ENCODE measurements at places on chromosomes 3 and 15.

GRCh38 chr3:195210266-195210973 lies 60.5 kb downstream of the XXYLT1 start:
- peaks cover 38% of the 10 kb centered on the region for H3K4me1 ChIP-seq
- DNase-seq: peak; percentile 51
- H3K4me3 ChIP-seq: no peak overlapping the region
- peak overlapping the region; percentile 62 for H3K27ac ChIP-seq

GRCh38 chr3:112379020-112379690 lies 46.2 kb downstream of the CD200 start:
- no peak overlapping the region for H3K27ac ChIP-seq
- no peaks in the 10 kb centered on the region for H3K27me3 ChIP-seq
- H3K4me1 ChIP-seq: no peaks in the 10 kb centered on the region
- no peak overlapping the region for H3K4me3 ChIP-seq
- no peak for DNase-seq

DNA sequence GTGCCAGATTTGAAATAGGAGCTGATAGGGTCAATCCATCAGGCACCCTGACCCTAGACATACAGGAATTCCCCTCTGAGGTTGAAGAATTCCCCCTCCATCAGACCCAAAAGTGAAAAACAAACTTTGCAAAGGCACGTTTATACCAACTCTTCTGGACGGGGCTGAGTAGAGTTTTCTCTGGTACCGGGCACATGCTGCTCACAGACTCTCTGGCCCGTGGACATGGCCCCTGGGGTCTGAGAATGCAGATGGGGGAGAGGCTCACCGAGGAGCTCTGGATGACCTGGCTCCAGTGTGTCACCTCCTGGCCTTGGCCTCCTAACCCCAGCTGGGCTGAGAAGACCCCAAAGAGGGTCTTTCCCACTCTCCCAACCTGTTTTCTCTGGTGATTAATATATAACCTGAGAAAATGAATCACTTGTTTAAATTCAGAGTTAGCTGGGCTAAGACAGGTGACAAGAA lies 11.2 kb upstream of the LIPC start:
- no peaks in the 10 kb centered on the region for H3K36me3 ChIP-seq
- no peak overlapping the region for H3K4me3 ChIP-seq
- DNase-seq: no peak
- H3K27me3 ChIP-seq: no peaks in the 10 kb centered on the region
- no peak overlapping the region for H3K27ac ChIP-seq
- peaks cover 6% of the 10 kb centered on the region for H3K4me1 ChIP-seq

DNA sequence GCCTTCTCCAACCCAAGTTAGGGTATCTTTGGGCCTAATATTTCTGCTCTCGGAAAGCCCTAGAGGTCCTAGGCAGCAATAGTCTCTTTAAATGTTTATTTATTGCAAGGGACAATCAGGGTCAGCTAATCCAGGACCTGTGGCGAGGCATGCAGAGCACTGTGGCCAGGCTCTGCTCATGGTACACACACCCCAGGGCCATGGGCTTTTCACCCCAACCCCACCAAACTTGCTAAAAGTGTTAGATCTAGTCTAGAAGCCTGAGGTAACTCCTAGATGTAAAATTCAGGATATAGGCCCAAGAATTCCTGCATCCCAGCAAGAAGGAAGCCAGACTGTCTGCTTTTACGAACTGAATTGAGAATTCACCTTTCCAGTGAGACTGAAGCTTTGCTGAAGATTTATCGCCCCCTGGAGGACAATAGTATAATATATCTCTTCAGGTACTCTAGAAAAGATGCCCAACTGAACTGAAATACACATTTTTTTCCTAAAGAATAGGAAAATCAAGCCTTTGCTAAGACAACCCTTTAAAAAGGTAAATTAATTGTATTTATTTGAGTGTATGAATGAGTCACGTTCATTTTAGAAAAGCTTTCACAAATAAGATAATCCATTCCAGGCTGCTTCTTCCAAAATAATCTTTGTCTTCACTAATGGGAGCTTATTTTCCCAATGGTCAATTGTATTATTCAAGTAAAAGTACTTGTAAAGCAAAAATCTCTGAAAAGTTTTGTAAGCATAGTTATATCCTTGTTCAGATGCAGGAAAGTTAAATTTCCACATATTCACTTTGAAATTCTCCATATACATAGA lies 89.8 kb downstream of the LRRC3B start:
- no peaks in the 10 kb centered on the region for H3K27me3 ChIP-seq
- H3K4me3 ChIP-seq: no peak overlapping the region
- DNase-seq: no peak

DNA sequence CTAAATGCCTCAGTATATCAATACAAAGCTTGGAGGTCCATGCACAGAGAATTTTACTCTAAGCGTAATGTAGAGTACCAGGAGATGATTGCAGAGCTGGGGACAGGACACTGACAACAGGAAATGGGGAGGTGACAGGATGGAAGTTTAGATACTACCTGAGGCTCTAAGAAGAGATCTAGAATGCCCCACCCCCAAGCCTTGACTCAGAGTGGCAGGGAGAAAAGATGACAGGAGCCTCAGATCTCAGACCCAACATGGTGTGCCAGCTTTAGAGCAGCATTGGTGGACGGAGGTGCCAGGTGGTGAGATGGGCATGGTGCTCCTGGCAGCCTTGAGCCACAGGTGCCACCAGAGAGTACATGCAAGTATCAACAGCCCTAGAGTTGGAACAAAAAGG lies 62.5 kb downstream of the LYZL4 start:
- no peak overlapping the region for H3K4me3 ChIP-seq
- DNase-seq: no peak
- H3K36me3 ChIP-seq: no peaks in the 10 kb centered on the region
- H3K4me1 ChIP-seq: no peaks in the 10 kb centered on the region
- H3K27ac ChIP-seq: no peak overlapping the region
- H3K27me3 ChIP-seq: peaks cover 3% of the 10 kb centered on the region

- DNase-seq: peak; percentile 54
- no peaks in the 10 kb centered on the region for H3K36me3 ChIP-seq
- peak overlapping the region; percentile 96 for H3K27ac ChIP-seq
- H3K27me3 ChIP-seq: no peaks in the 10 kb centered on the region
- peaks cover 11% of the 10 kb centered on the region for H3K4me1 ChIP-seq
These were observed 738 bp downstream of the ACAP2 start for GRCh38 chr3:195441992-195442572.

DNA sequence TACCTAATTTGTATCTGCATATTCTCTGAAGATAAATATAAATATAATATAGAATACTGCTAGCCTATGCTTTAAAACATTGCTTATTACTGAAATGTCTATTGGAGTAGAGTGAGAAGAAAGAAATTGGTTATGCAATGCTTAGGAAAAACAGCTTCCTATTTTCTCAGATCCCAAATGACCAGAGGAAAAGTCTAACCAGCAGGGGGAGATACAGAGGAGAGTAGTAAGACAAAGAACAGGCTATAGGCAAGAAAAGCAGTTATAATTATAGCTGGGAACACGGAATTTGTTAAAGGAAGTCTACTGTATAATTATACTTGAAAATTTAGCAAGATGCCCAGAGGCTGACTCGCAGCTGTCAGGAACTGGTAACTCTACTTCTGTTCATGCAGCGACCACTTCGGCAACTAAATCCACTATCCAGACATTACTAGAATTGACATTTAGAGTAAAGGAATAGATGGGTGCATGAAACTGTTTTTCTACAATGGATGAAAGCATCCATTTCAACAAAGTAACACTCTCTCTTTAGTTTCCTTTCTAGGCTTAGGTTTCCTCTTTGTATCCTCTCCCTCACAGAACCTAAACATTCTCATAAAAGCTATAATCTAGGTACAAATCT lies 97.2 kb downstream of the TBC1D5 start:
- peaks cover 11% of the 10 kb centered on the region for H3K4me1 ChIP-seq
- no peaks in the 10 kb centered on the region for H3K36me3 ChIP-seq
- DNase-seq: no peak
- H3K27me3 ChIP-seq: no peaks in the 10 kb centered on the region
- no peak overlapping the region for H3K27ac ChIP-seq

GRCh38 chr3:42539871-42540714 lies 37.6 kb downstream of the VIPR1 start:
- H3K27me3 ChIP-seq: no peaks in the 10 kb centered on the region
- peaks cover 24% of the 10 kb centered on the region for H3K4me1 ChIP-seq
- H3K36me3 ChIP-seq: no peaks in the 10 kb centered on the region
- H3K27ac ChIP-seq: no peak overlapping the region
- DNase-seq: no peak

DNA sequence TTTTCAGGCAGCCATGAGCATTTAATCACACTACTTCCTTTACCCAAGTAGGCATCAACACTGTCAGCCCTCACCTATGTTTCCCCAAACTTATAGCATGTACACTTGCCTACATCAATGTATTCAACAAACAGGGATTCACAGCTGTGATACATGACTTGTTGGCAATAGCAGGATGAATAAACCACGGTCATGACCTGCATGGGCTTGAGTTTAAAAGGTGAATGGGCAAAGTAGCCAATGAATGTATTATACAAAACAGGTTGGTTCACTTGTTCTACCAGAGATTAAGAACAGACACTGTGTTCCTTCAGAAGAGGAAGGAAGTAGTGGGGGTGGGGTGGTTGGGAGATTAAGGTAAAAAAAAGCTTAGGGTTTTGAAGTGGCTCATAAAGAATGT lies 861.9 kb upstream of the SEMA6D start:
- no peak overlapping the region for H3K4me3 ChIP-seq
- H3K27ac ChIP-seq: no peak overlapping the region
- H3K4me1 ChIP-seq: no peaks in the 10 kb centered on the region
- no peaks in the 10 kb centered on the region for H3K36me3 ChIP-seq
- DNase-seq: no peak
- no peaks in the 10 kb centered on the region for H3K27me3 ChIP-seq

DNA sequence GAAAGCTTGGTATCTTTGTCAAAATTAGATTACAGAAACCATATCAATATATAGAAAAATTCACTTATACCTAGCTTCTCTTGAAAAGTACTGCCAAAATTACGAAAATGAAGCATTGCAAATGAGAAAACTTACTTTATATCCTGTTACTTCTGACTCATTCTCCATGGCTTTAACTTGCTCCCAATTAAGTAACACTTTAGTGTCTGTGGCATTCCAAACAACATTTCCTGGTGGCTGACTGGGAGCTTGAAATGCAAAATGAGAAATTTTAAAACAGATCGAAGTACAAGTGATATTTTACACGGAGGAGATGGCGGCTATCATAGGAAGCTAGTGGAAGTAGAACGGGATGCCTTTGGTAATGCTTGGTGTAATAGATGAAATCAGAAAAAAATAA lies 347.3 kb downstream of the CNTN3 start:
- no peak overlapping the region for H3K4me3 ChIP-seq
- H3K4me1 ChIP-seq: no peaks in the 10 kb centered on the region
- no peak overlapping the region for H3K27ac ChIP-seq
- no peaks in the 10 kb centered on the region for H3K36me3 ChIP-seq
- H3K27me3 ChIP-seq: no peaks in the 10 kb centered on the region

DNA sequence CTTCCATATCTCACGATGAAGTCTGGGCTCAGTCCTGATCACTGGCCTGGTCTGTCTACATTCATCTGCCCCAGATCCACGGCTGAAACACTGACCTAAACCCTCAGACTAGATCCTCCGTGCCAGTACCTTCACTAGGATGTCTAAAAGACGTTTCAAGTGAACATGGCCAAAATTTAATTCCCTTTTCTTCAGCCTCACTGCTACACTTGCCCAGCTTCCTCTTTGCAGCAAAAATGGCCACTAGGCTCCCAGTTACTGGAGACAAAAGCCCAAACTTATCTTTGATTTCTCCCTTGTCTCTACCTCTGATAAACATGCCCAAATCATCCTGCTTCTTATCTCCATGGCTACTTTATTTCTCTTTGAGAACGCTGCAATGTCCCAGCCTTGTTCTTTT lies 1.7 kb downstream of the RASSF1 start:
- H3K27ac ChIP-seq: no peak overlapping the region
- peak overlapping the region; percentile 97 for H3K4me3 ChIP-seq
- peaks cover 9% of the 10 kb centered on the region for H3K36me3 ChIP-seq
- peaks cover 56% of the 10 kb centered on the region for H3K4me1 ChIP-seq

- no peaks in the 10 kb centered on the region for H3K4me1 ChIP-seq
- H3K36me3 ChIP-seq: no peaks in the 10 kb centered on the region
- no peak overlapping the region for H3K27ac ChIP-seq
- H3K4me3 ChIP-seq: no peak overlapping the region
These were observed 213.8 kb upstream of the FEZF2 start for GRCh38 chr3:62587169-62587568.

- H3K27me3 ChIP-seq: no peaks in the 10 kb centered on the region
- peak overlapping the region; percentile 64 for H3K27ac ChIP-seq
- peaks cover 25% of the 10 kb centered on the region for H3K4me1 ChIP-seq
- H3K36me3 ChIP-seq: no peaks in the 10 kb centered on the region
- DNase-seq: no peak
- H3K4me3 ChIP-seq: peak overlapping the region; percentile 51
These were observed 7.8 kb upstream of the NRROS start for GRCh38 chr3:196631682-196632045.

GRCh38 chr3:40398346-40398745 lies 11.4 kb downstream of the ENTPD3 start:
- no peak overlapping the region for H3K4me3 ChIP-seq
- H3K36me3 ChIP-seq: no peaks in the 10 kb centered on the region
- no peaks in the 10 kb centered on the region for H3K4me1 ChIP-seq
- no peak overlapping the region for H3K27ac ChIP-seq
- DNase-seq: no peak
- H3K27me3 ChIP-seq: no peaks in the 10 kb centered on the region

GRCh38 chr3:126913524-126913923 lies 69.4 kb upstream of the PLXNA1 start:
- no peak overlapping the region for H3K27ac ChIP-seq
- H3K36me3 ChIP-seq: no peaks in the 10 kb centered on the region
- no peak for DNase-seq
- peaks cover 40% of the 10 kb centered on the region for H3K27me3 ChIP-seq
- H3K4me1 ChIP-seq: no peaks in the 10 kb centered on the region

- no peak overlapping the region for H3K27ac ChIP-seq
- peaks cover 53% of the 10 kb centered on the region for H3K27me3 ChIP-seq
- H3K36me3 ChIP-seq: no peaks in the 10 kb centered on the region
- H3K4me1 ChIP-seq: no peaks in the 10 kb centered on the region
- no peak for DNase-seq
These were observed 186.9 kb downstream of the OPA1 start for GRCh38 chr3:193779933-193780332.

GRCh38 chr15:58109419-58109818 lies 28.8 kb upstream of the AQP9 start:
- no peaks in the 10 kb centered on the region for H3K4me1 ChIP-seq
- DNase-seq: no peak
- peaks cover 18% of the 10 kb centered on the region for H3K27me3 ChIP-seq
- H3K27ac ChIP-seq: no peak overlapping the region

GRCh38 chr3:96863129-96863740 lies 48.8 kb downstream of the EPHA6 start:
- H3K4me1 ChIP-seq: no peaks in the 10 kb centered on the region
- no peak overlapping the region for H3K27ac ChIP-seq

- H3K4me3 ChIP-seq: no peak overlapping the region
- no peak for DNase-seq
- H3K27me3 ChIP-seq: no peaks in the 10 kb centered on the region
- no peaks in the 10 kb centered on the region for H3K4me1 ChIP-seq
- no peak overlapping the region for H3K27ac ChIP-seq
- H3K36me3 ChIP-seq: peaks cover 1% of the 10 kb centered on the region
These were observed 42.8 kb upstream of the RSL24D1 start for GRCh38 chr15:55239440-55240124.

- H3K4me1 ChIP-seq: peaks cover 30% of the 10 kb centered on the region
- H3K27ac ChIP-seq: no peak overlapping the region
These were observed 37.3 kb downstream of the LMCD1 start for GRCh38 chr3:8538913-8539312.

- H3K4me3 ChIP-seq: no peak overlapping the region
- no peaks in the 10 kb centered on the region for H3K36me3 ChIP-seq
- no peak overlapping the region for H3K27ac ChIP-seq
- no peak for DNase-seq
- H3K4me1 ChIP-seq: no peaks in the 10 kb centered on the region
These were observed 32.3 kb upstream of the CCR2 start for GRCh38 chr3:46321461-46322104.

- no peaks in the 10 kb centered on the region for H3K36me3 ChIP-seq
- H3K4me1 ChIP-seq: peaks cover 6% of the 10 kb centered on the region
- no peak overlapping the region for H3K27ac ChIP-seq
- no peak overlapping the region for H3K4me3 ChIP-seq
These were observed 87.3 kb downstream of the SMAD6 start for GRCh38 chr15:66789029-66790025.

Data from heart left ventricle (tissue), 16 donors.